ENCODE measurements at places on chromosomes 7 and 10. TPM values are rescaled to one million over a fixed set of nuclear protein-coding genes. Genes with fewer than 3 reads are reported as not detected.

GRCh38 chr10:60536529-60537114 is 146.9 kb upstream of the ANK3 start:
- peaks cover 6% of the 10 kb centered on the region for H3K4me1 ChIP-seq
- no peak overlapping the region for H3K27ac ChIP-seq
- H3K4me3 ChIP-seq, result no peak overlapping the region
- no peak for DNase-seq
- no peaks in the 10 kb centered on the region for H3K27me3 ChIP-seq
- no peaks in the 10 kb centered on the region for H3K36me3 ChIP-seq

SLC18A3 gene
- total RNA-seq, result not detected

GRCh38 chr7:27885652-27886051 is 145.7 kb downstream of the TAX1BP1 start:
- no peak for DNase-seq
- H3K4me3 ChIP-seq, result no peak overlapping the region
- peaks cover 4% of the 10 kb centered on the region for H3K4me1 ChIP-seq
- no peaks in the 10 kb centered on the region for H3K36me3 ChIP-seq
- no peak overlapping the region for H3K27ac ChIP-seq

- H3K36me3 ChIP-seq, result no peaks in the 10 kb centered on the region
- no peak overlapping the region for H3K27ac ChIP-seq
- no peak for DNase-seq
- no peak overlapping the region for H3K4me3 ChIP-seq
These were observed 123.4 kb downstream of the CUX1 start for GRCh38 chr7:101940830-101941229.

GOT1 gene
- total RNA-seq, result 37.1 TPM

All from activated CD8-positive, alpha-beta T cell treated with anti-CD3 and anti-CD28 coated beads, Interleukin-2, amount 10 ng/mL, durations not matched to agents 7 days and 5 days (primary cell).